ENCODE measurements at places on chromosomes 6 and 20.

DNA sequence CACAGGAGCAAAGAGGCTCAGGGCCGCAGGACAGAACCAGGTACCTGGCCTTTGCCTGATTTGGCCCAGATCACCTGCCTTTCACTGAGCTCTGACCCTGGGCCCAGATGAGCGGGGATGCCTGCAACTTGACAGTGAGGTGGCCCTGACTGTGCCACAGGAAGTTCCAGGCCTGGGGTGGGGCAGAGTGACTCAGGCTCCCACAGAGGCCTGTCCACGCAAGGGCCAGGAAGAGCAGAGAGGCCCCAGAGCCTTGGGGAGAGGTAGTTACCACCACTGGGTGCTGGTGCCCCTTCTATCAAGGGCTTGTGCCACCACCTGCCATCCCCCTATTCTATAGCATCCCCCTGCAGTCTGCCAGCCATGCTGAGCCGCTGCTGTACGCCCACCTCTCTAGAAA is 4.1 kb upstream of the NOL4L start:
- DNase-seq, result peak; percentile 41

DNA sequence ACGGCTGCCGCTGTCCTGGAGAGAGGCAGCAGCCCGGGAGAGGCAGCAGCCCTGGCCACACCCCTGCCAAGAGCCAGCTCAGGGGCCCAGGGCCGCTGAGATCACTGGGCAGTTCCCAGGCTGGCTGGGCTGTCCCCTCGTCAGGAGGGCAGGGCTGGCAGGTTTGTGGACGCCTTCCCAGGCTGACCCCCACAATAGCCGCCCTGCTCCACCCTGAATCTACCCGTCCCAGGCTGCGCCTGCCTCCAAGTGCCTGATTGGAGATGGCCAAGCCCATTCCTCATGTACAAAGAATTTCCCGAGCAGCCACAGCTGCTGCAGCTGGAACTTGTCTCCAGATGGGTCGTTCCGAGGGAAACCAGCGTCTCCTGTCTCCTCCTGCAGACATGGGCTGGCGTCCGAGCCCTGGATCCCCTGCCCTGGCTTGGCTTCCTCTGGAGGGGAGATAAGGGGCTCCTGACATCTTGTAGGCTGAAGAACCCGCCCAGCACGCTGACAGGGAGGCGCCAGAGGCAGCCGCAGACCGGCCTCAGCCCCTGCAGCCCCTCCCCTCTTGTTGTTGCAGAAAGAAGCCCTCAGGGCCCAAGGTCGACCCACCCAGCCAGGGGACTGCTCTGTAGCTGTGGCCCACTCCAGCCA is 9.4 kb upstream of the GATA5 start:
- DNase-seq, result no peak

DNA sequence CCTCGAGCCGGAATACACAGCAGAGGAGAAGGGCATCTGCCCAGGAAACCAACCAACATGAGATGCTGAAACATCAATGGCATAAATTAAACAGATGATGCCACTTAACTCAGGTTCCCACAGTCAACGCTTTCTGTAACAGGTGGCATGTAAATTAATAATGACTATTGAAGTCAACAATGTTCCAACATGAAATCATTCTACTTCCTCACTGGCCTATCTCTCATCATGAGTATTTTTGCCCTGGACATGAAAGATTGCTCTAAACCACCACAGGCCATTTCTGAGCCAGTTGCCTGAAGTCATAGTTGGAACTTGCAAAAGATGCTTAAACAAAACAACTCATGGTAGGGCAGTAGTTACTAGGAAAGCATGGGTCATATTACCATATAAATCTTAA is 397.9 kb upstream of the JARID2 start:
- no peak for DNase-seq

- DNase-seq, result no peak
These were observed 73.2 kb downstream of the RSPO3 start for GRCh38 chr6:127191716-127192115.

- no peak for DNase-seq
These were observed 18.7 kb upstream of the MC3R start for GRCh38 chr20:56229812-56230211.

DNA sequence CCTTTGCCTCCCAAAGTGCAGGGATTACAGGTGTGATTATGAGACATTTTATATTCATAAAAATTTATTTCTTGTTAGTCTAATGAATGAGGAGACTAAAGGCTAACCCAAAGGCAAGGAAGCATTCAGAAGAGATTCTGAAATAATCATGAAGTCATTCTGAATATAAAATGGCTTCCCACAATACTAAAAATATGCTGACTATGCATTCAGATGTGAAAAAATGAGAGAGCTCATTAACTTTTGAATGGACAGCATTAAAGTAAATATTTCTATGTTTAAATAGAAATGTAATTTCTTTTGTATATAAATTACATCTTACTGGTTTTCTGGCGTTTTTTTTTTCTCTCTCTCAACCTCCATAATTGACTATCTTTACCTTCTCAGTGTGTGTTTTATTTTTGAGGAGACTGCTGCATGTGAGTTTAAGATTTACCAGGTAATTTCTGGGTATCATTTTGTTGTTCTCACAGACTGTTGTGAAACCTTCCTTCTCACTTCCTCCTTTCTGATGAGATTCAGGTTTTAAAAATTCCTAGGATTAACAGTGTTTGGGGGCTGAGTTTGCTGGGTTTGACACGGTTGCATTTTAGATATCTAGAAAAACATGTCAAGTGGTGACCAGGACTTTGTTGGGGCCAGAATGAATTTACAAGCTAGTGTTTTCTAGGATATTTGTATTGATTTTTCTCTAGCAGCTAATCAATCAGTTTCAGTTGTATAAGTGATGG is 316.6 kb downstream of the CDKAL1 start:
- no peak for DNase-seq

DNA sequence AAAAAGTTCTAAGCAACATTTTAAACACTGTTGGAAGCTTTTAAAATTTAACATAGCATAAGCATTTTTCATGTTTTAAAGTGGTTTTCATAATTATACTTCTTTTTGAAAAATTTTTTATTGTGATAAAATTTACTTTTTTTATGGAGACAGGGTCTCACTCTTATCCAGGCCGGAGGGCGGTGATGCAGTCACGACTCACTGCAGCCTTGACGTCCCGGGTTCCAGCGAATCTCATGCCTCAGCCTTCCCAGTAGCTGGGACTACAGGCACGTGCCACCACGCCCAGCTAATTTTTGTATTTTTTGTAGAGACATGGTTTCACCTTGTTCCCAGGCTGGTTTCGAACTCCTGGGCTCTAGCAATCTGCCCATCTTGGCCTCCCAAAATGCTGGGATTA is 46.1 kb upstream of the TULP4 start:
- DNase-seq, result no peak

GRCh38 chr6:83467620-83468036 is 36.8 kb upstream of the ME1 start:
- peak; percentile 98 for DNase-seq

DNA sequence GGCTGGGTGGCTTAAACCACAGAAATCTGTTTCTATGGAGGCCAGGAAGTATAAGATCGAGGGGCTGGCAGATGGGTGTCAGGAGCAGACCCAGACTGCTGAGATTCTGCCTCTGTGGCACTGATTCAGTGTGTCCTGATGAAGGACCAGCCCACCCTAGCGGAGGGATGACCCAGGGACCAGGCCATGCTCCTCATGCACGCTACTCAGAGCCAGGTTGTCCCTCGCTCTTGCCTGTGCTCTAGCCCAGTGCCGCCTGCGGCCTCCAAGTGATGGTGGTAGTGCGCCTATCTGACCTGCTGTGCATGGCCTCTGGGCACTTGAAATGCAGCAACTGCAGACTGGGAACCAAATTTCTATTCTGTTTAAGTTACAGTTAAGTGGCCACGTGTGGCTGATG is 13.1 kb upstream of the APMAP start:
- no peak for DNase-seq

Measured in inflammatory macrophage treated with lipopolysaccharide for 1 hour (primary cell).